ENCODE measurements at places on chromosomes 11 and 22.

DNA sequence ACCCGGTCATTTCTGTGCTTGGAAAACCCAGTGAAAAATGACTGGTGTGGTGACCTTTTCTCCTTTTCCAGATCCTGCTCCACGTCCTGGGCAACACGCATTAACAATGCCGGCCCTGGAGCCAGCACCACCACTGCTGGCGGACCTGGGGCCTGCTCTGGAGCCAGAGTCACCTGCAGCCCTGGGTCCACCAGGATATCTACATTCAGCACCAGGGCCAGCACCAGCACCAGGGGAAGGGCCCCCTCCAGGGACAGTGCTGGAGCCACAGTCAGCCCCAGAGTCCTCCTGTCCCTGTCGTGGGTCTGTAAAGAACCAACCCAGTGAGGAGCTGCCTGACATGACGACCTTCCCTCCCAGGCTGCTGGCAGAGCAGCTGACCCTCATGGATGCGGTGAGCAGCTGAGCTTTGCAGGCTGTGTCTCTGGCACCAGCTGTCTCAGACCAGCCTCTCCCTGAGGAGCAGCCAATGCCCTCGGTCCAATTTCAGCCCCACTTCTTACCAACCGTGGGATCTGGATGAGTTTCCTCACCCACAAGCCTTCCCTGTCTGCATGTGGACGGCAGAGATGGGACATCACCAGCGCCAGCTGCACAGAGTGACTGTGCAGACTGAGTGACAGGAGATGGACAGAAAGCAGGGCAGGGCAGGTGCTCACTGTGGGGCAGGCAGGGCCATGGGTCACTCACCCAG lies 1.9 kb downstream of the RGL4 start:
- peak; percentile 22 for DNase-seq

DNA sequence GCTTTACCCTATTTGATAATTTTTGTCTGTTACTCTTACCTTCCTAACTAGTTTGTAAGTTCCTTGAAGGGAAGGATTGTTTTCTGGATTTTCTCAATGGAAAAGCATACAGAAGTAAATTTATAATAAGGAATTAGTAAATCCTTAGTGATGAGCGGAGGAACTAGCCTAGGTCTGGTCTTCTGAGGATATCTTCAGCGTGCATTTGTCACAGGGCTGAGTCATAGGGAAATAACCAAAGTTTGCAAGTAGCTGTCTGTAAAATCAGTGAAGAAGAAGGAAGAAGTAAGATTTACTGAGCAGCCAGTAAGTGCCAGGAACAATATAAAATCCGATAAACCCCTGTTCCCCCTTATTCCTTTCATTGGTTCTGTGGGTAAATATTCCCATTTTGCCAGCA lies 162.7 kb upstream of the SORL1-AS1 start:
- no peak for DNase-seq

DNA sequence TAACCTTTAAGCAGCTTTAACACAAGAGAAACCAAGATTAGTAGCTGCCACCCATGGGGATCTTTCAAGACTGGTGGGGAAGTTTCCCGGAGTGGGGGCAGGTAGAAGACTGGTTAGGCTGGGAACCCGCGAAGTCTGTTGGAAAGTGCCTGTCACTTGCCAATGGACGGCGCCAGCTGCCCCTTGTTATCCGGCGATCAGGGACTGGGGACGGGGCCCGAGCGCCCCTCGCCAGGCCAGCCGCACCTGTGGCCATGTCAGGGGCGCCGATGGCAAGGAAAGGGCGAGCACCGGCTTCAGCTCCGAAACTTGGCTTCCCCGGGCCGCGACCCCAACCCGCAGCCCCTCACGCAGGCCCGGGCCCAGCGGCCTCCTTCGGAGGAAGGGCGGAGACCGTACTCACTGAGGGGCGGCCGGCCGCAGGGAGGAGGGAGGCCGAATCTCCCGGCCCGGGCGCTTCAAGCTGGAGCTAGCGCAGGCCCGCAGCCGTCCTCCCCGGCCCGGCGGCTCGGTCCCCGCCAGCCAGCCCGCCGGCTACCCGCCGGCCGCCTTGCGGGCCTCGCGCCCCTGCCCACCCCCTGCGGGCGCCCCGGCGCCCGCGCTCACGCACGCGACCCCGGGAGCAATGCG lies 539 bp downstream of the EIF4ENIF1 start:
- DNase-seq = peak; percentile 69

DNA sequence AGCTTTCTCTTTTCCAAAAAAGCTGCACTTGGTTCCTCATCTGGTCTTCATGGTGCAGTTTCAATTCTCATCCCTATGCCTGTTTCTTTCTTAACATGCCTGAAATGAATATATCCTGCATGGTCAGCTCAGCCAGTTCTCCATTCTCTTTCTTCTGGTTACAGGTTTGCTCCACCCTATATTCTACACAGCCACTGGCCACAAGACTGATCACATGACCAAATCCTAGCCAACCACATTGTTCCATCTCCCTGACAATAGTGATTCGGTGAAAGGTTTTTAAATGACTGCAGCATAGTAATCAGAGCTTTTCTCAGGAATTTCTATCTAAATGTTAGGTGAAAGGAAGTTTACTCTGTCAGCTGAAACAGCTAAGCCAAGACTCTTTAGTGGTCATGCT lies 891.4 kb downstream of the METTL15 start:
- no peak for DNase-seq

GRCh38 chr22:19109198-19110063 lies 12.8 kb downstream of the DGCR2 start:
- peak; percentile 67 for DNase-seq

GRCh38 chr22:48649031-48649430 lies 1178.6 kb downstream of the BRD1 start:
- DNase-seq = no peak

DNA sequence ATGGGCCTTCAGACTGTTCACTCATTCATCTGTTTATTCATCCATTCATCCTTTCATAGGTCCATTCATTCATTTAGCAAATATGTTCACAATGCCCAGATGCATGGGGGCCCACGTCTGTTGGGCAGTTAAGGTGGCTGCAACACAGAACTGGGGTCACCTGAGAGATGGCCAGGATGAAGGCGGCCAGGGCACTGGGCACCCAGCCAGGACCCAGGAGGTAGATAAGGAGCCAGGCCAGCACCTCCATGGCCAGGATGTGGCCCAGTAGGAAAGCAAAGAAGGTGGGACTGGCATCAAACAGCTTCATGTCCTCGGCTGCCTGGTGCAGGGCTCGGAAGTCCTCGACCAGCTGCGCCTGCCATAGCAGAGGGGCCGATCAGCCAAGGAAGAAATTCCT lies 12.2 kb downstream of the FADS3 start:
- no peak for DNase-seq

GRCh38 chr11:134466610-134467567 lies 54.8 kb upstream of the B3GAT1 start:
- no peak for DNase-seq

- no peak for DNase-seq
Observed at GRCh38 chr11:105092256-105093239, 47.0 kb downstream of the CARD18 start.

DNA sequence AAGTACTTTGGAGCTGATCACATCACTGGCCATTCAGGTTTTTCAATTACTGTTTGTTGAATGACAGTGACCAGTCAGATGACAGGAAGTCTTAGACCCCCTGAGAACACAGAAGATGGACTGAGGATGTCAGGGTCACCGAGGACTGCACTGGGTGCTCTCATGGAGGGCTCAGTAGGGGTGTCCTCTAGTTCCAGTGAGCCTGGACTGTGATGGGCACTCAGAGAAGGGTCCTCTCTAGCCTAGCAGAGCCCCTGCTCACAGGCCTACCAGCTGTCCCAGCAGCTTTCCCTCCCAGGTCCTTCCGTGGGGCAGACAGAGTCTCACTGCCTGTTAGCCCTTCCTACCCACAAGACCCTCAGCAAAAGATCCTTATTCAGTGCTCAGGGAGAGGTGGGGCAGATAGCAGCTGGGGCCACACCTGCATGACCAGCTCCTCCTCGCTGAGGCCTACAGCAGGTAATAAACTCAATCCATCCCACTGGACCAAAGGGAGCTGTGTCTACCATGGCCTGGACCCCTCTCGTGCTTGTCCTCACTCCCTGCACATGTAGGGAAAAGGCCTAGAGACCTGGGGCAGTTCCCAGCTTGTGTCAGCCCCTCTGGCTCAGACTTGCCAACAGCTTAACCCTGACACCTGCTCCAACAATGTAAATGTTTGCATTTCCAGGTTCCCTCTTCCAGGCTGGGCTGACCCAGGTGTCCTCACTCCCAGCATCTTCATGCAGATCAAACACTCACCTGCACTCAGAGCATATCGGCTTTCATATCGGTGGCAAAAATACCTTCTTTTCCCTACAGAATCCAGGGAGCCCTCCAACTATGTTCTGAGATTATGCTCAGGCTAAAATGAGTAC lies 25.2 kb upstream of the VPREB1 start:
- DNase-seq = no peak

DNA sequence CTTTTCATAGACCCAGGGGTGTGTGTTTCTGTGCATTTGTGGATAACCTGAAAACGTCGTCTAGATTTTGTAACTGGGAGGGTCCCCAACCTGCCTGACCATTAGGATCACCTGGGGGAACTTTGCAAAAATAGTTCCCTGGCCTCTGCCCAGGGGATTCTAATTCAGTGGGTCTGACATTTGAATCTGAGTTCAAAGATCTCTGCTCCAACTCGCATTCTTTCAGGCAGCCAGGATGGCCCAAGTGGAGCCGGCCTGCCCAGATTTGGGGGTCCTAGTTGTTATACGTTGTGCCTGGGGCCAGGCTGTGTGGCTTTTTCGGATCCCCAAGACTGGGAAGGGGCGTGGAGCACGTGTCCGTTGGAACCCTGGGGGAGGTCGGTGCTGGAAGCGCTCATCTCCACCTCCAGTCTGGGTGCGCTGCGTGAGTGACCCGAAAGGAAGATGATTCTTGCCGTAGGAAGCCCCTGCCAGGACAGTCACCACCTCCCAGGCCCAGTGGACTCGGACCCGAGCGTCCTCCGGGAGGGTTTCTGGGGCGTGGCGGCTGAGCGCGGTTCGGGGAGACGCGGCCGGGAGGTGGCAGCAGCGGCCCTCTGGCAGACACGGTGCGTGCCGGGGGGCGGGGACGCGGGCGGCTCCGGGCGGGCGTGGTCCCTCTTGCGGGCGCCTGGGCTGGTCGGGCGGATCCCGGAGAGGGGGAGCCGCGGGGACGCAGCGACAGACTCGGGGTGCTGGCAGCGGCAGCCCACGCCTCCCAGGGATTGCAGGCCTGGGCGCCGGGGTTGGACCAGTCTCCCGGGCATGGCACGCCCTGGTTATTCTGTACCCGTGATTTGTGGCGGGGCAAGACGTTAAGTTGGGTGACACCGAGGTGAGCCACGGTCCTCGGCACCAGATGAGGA lies 29.2 kb upstream of the PLET1 start:
- DNase-seq = peak; percentile 91

- no peak for DNase-seq
Observed at GRCh38 chr22:20843501-20843900, 15.1 kb downstream of the PI4KA start.

DNA sequence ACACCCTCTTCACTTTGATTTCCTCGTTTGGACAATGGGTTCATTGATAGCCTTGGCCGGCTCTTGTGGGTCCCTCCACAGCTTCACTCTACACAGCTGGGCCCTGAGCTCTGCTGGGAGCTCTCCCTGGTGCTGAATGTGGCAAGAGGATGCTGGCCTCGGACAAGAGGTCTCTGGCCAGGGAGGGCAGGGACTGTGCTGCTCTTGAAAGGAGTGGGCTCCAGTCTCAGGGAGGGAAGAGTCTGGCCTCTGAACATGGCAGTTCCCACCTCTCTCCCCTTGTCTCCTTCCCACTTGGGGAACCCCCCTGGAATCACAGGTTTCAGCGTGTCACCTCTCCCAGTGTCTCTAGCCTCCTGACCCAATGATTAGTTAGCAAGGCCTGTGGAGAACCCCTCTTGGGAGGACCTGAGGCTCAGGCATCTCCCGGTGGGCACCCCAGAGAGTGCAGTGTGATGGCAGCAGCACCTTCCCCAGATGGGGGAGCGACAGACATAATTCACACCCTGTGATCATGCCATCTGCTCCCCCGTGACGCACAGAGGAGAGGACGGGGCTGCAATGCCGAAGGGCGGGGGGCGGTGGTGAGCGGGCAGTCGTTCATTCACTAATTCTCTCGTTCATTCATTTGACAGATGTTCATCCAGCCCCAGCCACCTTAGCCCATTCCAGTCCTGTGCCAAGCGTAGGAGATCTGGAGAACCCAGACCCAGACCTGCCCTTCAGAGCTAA lies 2.8 kb upstream of the CABP7 start:
- DNase-seq = peak; percentile 74

GRCh38 chr11:122348659-122349409 lies 232.8 kb upstream of the BLID start:
- no peak for DNase-seq

DNA sequence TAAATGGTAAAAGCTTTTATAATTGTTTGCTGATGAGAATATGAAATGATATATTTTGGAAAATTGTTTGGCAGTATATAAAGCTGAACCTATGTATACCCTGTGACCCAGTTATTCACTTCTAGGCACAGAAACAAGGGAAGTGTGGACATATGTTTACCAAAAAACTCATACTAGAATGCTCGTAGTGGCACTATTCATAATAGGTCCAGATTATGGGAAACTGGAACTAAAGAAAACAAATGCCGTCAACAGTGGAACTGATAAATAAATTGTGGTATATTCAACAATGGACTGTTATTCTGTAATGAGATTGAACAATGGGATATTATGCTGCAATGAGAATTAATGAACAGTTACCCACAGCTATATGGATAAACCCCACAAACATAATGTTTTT lies 32.8 kb downstream of the CSTPP1 start:
- no peak for DNase-seq

- no peak for DNase-seq
Observed at GRCh38 chr11:77086521-77087472, 15.8 kb upstream of the OMP start.

DNA sequence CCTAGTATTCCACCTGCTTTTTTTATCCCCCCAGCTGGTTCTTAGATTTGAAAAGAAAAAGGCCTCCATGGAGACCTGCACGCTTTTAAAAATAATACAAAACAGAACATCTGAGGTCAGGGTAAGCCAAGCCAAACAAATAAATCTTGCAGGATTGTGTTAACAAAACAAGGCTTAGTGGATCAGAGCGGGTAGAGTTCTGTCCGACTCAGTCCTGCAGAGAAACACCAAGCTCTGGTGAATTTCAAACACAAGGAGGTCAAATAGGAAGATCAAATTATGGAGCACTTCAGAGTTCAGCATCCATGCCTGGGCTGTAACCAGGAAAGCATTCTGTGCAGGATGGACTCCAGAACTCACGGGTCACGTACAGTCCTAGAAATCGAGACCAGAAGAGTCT lies 86.9 kb downstream of the SYN3 start:
- DNase-seq = no peak

GRCh38 chr11:65719871-65720210 lies 757 bp downstream of the RNASEH2C start:
- DNase-seq = no peak

DNA sequence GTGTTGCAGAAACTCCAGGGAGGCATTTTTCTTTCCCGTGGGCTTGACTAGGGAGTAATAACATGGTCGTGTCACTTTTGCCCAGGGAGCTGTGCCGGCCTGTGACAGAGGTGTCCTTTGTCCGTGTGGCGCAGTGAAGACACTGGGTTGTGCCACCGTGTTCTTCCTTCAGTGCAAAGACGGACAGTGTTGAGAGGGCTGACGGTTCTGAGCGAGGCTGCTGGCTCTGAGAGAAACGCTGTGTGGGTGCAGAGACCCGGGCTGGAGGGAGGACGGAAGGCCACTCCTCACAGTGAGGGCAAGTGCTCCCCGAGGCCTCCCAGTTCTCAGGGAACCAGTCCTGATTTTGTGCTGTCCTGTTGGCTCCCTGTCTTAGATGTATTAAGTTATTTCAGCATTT lies 20.2 kb downstream of the NUP50 start:
- no peak for DNase-seq

Data from GM13976 (cell line).